ENCODE measurements at places on chromosomes 2 and 18.

- DNase-seq = peak; percentile 62
These were observed 20.6 kb downstream of the HTR2B start for GRCh38 chr2:231104115-231104713.

DNA sequence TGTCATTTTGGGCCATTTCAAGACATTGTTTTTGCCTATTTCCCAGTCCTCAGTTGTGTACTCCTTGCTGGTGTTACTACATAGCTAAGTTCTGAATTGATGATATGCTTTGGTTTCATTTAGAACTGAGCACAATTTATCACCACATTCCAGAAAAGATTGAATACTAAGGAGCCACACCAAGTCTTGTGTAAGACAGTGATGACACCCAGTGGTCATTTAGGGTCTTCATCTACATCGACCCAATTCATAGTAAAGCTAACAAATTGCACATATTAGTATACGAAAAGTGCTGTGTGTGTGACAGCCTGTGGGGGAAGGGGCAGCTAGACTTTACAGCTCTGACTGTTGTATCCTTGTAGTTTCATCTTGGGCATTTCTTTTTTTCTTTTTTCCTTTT lies 10.9 kb upstream of the DLX2 start:
- DNase-seq = peak; percentile 50

DNA sequence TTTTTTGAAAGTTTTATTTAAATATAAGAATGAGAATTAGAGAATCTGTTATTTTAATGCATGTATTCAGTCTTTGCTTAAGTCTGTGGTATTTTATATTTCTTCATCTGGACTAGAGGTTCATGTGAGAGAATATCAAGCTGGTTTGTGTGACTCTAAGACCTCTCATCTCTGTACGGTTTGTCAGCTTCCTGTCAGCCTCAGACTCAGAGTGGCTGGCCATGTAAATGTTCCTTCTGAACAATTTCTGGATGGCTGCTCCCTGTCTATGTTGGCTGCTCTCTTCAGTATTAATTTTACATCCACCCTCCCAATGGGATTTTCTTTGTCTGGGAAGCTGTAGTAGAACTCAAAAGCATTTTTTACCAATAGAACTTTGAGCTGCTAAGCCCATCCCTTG lies 225.3 kb upstream of the THUMPD2 start:
- DNase-seq = peak; percentile 35

DNA sequence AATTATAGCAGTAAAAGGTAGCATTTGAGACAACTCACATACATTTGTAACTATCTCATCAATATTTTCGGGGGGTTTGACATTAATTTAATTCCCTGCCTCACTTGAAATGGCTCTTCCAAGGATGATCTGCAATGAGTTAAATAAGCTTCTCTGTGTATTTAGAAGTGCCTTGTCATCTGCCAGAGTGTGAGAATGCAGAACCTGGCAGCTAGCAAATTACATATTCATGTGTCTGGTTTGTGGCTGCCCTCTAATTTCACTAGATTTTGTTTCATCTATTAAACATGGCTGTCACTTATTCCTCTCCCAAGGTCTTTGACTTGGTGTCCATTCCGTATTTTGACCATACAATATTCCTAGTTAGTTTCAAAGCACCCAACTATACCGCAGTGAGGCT lies 158.3 kb upstream of the CAVIN2 start:
- no peak for DNase-seq

DNA sequence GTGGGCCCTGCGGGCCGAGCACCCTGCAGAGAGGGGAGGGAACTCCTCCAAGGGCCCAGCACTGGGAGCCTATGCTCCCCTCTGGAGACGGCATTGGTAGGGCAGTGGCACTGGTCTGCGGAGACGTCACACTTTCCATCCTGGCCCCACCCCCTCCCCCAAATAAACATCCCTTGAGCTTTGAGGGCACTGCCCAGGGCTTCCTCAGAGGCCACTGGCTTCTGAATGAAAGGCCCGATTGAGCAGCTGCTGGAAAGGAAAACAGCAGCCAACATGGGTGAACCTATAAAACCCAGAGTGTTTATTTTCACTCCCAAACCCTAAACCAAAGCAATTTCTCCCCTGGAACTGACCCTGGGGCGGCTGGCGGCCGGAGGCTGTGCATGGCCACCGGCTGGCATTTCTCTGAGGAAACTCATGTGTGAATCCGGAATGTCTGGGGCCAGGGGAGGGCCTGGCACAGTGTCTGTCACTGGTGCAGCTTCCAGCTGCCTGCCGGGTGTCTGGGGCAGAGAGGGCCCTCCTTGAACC lies 138.9 kb downstream of the DYSF start:
- DNase-seq = no peak

GRCh38 chr2:196750291-196750923 lies 49.1 kb downstream of the GTF3C3 start:
- DNase-seq = no peak

DNA sequence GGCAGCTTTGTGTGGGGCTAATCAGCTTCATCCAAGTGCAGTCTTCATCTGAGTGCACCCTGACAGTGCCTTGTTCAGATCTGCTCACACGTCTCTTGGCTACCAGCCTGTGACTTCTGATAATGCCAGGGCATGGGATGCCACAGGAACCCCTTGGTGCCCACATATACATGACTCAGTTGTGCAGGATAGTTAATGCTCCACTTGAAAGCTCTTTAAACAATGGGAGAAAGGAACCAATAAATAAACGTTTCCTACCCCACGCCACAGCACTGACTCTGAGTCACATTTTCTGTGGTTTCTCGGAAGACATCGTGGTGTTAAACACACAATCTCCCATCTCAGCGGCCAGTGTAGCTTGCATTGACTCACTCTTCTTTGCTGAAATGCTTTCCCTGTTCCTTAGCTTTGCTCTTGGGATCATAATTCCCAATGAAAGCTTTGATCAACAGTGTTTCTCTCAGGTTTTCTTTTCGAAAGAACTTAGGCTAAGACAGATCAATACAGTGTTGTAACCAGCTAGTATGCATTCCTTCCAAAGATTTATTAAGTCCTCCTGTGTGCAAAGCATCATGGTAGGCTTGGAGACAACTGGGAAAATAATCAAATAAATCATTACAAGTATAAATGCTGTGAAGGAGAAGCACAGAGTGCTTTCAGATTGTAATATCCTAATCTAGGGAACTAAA lies 142.0 kb downstream of the COPS8 start:
- peak; percentile 79 for DNase-seq

DNA sequence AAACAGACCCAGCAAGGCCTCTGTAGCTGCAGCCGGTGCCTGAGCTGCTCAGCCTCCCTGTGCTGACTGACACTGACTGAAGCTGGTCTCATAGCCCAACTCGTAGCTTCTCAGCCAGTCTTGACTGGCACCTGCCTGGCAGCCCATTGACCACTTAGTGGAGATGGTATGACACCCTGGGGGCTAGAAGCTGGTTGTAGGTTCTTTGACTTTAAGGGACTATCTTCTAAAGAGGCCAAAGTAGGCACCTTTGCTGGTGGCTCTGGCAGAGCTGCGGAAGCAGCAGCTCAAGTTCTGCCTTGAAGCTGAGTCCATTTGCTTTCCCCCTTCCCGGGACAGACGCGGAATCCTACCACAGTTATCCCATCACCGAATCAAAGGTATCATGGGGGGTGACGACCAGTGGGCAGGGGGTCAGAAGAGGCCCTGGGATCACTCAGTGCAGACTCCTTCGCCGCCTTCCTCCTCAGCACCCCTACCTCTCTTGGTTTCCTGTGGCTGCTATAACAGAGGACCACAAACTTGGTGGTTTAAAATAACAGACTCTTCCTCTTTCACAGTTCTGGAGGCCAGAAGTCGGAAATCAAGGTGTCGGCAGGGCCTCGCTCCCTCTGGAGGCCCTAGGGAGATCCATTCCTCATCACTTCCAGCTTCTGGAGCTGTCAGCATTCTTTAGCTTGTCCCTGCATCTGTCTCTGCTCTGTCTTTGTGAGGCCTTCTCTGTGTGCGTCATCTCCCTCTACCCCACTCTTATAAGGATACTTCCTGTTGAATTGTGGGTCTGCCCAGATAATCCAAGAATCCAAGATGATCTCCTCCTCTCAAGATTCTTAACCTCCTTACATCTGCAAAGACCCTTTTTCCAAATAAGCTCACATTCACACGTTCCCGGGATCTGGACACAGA lies 13.7 kb upstream of the FOSL2 start:
- DNase-seq = no peak

DNA sequence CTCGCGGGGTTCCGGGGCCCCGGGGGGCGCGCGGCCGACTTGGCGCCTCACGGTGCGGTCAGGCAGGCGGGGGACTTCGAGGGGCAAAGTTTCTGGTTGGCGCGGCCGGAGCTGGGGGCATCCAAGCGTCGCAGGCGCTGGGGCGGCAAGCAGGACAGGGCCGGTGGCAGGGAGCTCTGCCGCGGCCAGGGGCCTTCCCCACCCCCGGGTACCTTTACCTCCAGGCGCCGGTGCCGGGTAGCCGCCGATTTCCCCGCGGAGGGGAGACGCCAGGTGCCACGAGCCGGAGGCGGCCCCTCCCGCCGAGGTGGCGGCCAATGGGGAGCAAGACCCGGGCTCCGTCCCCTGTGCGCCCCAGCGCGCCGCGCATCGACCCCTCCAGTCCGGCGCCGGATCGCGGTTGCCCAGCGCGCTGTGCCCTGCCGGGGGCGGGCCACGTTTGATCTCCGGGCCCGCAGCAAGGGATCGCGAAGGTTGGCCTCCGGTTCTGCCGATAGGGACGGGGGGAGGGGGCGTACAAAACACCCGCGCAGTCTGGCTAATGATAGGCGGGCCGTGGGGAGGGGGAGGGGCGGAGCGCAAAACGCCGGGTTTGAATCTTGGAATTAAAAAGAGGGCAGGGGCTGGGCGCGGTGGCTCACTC lies at the start of gene ST8SIA5:
ST8SIA5 (minus strand) TSS at position 495 of the 643 bp plus-strand sequence. CDS start 545 bp downstream, outside the sequence.
- no peak for DNase-seq

- DNase-seq = peak; percentile 78
These were observed 46.9 kb downstream of the UXS1 start for GRCh38 chr2:106147159-106147558.

DNA sequence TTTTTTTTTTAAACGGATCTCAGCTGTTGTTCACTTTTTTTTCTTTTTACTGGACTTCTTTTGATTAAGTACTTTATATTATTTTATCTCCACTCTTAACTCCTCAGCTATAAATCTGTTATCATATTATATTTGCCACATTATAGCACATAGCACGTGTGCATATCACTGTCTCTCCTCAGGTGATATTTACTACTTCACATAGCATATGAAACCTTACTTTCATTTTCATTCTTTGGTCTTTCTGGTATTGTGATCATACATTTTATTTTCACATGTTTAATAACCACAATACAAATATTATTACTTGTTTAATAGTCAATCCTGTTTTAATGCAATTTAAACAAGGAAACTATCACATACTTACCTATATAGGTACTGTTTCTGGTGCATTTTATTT lies 993.1 kb upstream of the TMEFF2 start:
- no peak for DNase-seq

GRCh38 chr2:55712477-55713060 lies 18.9 kb upstream of the PNPT1 start:
- no peak for DNase-seq

- no peak for DNase-seq
These were observed 69.3 kb downstream of the MAPK4 start for GRCh38 chr18:50629148-50629631.

- DNase-seq = peak; percentile 21
These were observed 34.4 kb downstream of the PLEKHA3 start for GRCh38 chr2:178514664-178515063.
